ENCODE measurements at places on chromosomes 5 and 9.
A peak's percentile ranks its signal among the peaks of the same experiment; 100 is the strongest.

DNA sequence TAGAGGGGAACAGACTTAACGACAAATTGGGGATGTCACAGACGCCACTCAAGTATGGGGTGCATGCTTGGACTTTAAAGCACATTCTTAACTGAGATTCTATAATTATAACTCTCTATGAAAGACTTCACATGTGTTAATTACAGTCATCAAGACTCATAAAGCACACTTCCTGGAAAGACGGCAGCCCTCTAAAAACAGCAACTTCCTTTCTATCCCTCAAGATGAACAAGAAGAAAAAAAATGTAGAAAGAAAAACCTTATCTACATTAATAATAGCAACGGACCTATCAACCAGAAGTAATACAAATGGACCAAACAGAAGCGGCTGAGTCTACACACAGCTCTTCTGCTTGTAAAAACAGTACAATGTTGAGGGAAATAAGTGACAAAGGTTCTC is 21.2 kb downstream of the GNAQ start:
- no peak for DNase-seq

DNA sequence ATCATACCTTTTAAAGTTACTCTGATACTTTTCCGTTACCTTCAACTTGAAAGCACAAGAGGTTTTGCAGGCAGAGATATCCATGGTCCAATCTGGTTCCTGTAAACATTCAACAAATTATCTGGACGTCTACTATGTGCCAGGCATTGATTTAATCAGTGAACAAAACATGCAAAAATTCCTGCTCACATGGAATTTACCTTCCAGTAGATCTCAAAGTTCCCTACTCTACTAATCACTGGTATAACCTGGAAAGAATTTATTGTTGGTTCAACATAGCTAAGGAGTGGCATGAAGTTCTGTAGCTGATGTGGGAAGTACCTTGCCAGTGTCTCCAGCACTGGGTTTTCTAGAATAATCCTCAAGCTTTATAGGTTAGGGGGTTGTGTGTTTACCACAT is 9.8 kb downstream of the OCLN start:
- no peak for DNase-seq

- peak; percentile 88 for DNase-seq
These were observed 9.7 kb upstream of the SMIM32 start for GRCh38 chr5:136202469-136203205.

DNA sequence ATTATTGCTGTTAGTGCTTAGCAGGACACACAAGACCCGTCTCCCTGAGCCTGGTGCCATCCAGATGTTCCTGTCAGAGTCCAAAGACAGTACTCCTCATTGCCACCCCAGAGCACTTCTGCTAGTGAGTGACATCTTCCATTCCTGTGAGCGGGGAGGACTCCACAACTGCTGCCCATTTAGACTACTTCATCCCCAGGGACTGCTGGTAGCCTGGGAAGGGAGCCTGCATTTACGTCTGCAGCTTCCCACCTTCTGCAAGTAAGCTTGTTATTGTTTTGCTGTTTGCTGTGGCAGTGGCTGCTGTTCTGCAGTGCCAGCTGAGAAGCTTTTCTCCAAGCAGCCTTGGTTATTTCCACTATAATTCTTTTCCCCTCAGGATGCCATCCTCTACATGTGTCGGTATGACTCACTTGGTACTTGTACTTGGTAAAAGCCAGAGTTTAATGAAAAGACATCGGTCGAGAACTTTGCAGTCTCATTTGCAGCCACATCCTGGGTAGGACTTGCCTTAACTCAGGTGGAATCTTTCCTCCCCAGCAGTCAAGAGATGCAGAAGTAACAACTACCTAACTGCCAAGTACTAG is 10.6 kb upstream of the MAP1B start:
- DNase-seq, result no peak

GRCh38 chr5:141507387-141508091 is 18.7 kb downstream of the PCDHGC5 start:
- DNase-seq, result no peak

GRCh38 chr9:92963831-92964606 is 16.7 kb downstream of the FGD3 start:
- no peak for DNase-seq

DNA sequence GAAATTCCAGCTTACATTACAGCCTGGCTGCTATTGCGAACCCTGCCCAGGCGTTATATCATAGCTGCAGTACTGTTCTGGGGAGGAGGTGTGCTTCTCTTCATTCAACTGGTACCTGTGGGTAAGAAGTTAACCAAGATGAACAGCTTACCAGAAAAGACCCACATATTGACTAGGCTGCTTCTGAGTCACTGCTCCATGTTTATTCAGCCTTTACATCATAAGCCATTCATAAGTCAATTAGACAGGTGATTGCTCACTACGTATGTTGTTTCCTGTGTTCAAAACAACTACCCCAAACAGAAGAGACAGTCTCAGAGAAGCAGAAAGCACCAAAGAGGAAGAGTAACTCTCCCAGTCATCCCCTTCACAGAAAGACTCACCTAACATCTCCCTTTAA is 34.7 kb upstream of the SLC22A5 start:
- no peak for DNase-seq

DNA sequence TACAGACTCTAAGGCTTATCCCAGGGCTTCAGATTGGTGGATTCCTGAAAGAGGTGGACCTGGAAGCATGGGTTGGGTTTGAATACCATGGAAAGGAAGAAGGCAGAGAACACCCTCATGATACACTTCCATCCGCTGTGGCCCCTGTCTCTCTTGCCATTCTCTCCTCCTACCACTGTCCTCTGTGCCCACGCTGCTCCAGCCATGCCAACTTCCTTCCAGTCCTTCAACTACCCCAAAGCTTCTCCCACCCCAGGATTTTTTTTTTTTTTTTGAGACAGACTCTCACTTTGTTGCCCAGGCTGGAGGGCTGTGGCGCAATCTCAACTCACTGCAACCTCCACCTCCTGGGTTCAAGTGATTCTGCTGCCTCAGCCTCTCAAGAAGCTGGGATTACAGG is 1.7 kb upstream of the SPARC start:
- DNase-seq, result no peak

GRCh38 chr5:42360056-42360455 is 63.2 kb upstream of the GHR start:
- DNase-seq, result no peak

- no peak for DNase-seq
These were observed 54.5 kb downstream of the C9orf152 start for GRCh38 chr9:110153431-110153830.

GRCh38 chr5:4514067-4514648 is 626.0 kb upstream of the ADAMTS16 start:
- DNase-seq, result no peak

DNA sequence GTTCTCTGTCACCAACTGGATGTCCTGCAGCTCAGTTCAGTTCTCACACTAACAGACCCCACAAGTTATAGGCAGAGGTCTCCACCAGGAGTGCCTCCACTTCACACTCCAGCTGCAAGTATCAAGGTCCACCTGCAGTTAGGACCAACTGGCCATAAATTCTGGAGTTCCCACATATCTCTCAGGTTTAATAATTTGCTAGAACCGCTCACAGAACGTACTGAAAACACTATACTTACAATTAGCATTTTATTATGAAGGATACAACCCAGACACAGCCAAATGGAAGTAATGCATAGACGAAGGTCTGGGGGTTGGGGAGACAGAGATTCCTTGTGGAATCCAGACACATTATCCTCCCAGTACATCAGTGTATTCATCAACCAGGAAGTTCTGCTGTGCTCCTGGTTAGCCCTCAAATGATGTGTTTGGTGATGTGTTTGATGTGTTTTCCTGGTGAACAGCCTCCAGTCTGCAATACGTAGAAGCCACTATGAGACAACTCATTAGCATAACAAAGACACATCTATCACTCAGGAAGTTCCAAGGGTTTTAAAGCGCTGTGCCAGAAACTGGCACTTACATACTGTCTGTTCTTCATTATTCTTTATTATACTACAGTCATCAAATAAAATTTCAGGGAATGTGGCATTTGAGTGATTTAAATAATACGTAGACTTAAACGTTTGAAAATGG is 25.4 kb downstream of the OGN start:
- peak; percentile 17 for DNase-seq

GRCh38 chr9:20811872-20812271 is 127.8 kb downstream of the FOCAD start:
- DNase-seq, result no peak

- no peak for DNase-seq
These were observed 28.6 kb downstream of the PSIP1 start for GRCh38 chr9:15482146-15482545.

DNA sequence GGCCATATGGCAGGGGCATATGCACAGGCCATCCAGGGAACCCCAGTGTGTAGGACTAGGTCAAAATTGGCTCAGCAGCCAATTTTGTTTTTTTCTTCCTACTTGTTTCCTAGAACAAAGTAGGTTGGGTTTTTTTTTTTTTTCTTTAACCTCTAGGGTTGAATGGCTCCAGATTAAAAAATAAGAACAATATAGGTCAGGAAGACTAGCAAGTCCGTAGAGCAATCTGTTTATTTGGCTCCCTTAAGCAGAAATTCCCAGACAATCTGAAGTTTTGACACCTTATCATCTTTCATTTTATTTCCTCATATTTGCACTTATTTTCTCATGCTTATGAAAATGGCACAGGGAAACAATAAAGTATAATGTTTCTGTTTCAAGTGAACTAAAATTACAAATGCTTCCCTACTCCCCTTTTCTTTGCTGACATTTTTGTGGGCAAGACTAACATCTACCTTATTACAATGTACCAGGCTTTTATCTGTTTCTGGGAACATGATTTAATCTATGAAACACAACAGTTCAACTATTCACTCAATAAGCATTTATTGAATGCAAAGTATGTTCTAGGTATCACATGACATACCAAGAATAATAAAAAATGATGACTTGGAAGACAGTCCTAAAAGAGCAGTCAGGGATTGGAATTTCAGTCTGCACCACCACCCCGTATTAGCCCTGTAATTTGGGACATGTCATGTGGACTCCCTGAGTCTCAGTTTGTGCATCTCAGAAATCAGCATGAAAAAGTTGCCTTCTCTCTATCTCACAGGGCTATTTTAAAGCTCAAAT is 30.5 kb downstream of the TLR4 start:
- DNase-seq, result no peak

GRCh38 chr9:104934691-104935500 is 6.9 kb upstream of the ABCA1 start:
- DNase-seq, result no peak

DNA sequence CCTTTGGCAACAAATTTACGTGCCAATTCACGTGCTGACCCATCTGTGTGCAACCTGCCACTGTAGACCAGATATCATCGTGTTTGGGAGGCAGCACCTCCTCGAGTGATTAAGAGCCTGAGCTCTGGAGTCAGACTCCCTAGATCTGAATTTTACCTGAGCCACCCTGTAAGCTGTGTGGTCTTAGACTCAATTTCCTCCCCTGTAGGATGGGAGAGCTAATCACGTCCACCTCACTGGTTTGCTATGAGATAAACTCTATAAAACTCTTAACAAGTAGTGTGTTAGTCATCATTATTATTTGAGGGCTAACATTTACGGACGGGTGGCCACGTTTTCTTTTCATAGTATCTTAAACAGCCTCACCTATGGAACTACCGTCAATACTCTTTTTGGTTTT is 220.0 kb upstream of the ADAMTSL1 start:
- DNase-seq, result no peak

DNA sequence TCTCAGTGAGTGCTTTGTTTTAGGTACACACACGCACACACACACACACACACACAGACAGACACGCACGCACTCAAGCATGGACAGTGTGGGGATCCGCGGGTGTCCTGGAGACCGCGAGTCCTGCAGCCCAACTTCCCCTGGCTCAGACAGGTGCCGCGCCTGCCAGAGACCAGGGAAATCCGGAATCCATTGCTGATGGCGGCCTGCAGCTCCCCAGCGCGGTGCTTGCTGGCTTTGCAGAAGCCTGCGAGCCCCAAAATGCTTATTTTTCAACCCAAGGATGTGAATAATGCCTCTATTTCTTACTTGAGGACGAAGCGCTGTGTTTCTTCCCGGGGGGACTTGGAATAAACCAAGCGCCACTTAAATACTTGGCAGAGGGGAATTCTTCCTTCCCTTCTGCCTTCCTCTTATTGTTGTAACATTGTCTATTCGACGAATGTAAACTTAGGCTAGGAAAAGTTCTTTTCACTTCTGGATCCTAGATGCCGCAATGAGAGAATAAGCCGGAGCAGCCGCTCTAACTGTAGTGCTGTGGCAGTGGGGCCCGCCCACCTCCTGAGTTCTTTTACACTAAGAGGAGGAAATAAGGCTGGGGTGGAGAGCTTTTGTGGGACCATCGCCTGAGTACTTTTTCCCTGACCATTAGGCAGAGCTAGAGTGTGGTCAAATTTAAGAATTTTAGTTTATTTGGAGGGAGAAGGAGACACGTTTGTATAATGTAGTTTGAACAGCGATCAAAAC is 802 bp downstream of the ITGA2 start:
- peak; percentile 7 for DNase-seq

DNA sequence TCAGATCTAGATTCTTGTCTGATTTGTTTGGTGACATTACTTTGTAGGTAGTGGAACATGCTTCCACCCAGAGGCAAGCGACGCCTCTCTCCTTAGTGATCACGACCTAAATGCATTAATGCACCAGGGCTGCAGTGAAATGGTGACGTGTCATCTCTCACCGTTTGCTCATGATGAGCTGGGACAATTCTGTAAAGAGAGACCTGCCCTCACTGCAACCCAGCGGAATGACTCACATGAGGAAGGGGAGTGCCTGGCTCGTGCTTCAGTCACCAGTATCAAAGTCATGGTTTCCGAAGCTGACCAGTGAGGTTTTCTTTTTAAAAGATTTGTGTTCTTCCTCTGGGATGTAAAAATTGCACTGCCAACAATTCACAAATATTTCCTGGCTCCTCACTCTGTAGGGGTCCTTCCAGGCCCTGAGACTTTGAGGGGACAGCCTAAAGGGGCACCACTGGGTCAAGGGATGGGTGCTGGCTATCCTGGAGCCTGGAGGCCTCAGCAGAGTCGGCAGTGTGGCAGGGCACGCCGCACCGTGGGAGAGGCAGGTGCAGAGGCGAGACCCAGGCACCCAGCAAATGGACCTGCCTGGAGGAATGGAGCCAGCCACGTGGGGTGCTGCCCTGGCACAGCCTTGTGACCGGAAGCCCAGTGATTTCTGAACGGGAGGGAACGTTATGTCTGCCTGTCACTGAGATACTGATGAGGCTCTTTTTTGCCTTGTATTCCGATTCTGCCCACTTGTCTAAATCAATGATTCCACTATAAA is 17.3 kb downstream of the QSOX2 start:
- DNase-seq, result no peak

GRCh38 chr9:124735121-124735520 is 36.0 kb downstream of the NR6A1 start:
- DNase-seq, result peak; percentile 7

- DNase-seq, result no peak
These were observed 51.7 kb downstream of the MED27 start for GRCh38 chr9:132027752-132028663.

- peak; percentile 50 for DNase-seq
These were observed 28.5 kb upstream of the PHF24 start for GRCh38 chr9:34929506-34930102.

GRCh38 chr5:32434221-32434620 is 10.3 kb downstream of the ZFR start:
- DNase-seq, result no peak

- DNase-seq, result no peak
These were observed 36.4 kb downstream of the FSD1L start for GRCh38 chr9:105484226-105484625.
